Thyroid gland (tissue), 4 donors: ENCODE measurements at places on chromosomes 1 and 21.

- H3K4me1 ChIP-seq: no peaks in the 10 kb centered on the region
- H3K36me3 ChIP-seq: no peaks in the 10 kb centered on the region
- no peak for DNase-seq
- H3K27me3 ChIP-seq: no peaks in the 10 kb centered on the region
- no peak overlapping the region for H3K4me3 ChIP-seq
Observed at GRCh38 chr1:200837931-200838571, 34.7 kb upstream of the GPR25 start.

GRCh38 chr1:245181158-245181517, 26.4 kb downstream of the KIF26B start:
- DNase-seq: no peak
- H3K4me1 ChIP-seq: no peaks in the 10 kb centered on the region
- H3K4me3 ChIP-seq: no peak overlapping the region
- H3K27me3 ChIP-seq: no peaks in the 10 kb centered on the region

GRCh38 chr1:157307491-157307890, 169.3 kb upstream of the ETV3 start:
- no peaks in the 10 kb centered on the region for H3K27me3 ChIP-seq
- H3K4me3 ChIP-seq: no peak overlapping the region
- H3K27ac ChIP-seq: no peak overlapping the region
- no peak for DNase-seq

DNA sequence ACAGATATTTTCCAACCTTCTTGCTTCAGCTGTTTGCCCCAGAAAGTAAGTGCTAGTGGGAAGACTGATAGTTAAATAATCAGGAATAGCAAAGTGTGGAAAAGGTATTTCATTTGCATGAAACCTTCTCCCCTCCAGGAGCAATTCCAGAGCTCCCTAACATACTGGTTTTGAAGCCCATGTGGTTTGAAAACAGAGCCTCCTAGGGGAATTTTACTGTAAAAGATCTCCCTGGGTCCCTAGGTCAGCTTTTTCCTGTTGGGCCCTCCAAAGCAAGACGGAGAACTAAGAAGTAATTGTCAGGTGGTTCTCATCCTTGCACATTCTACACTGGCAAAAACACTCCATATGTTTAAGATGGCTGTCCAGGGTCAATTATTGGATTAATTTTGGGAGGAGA, 218.7 kb upstream of the FOXD3 start:
- H3K27ac ChIP-seq: no peak overlapping the region
- H3K4me1 ChIP-seq: no peaks in the 10 kb centered on the region
- DNase-seq: no peak
- H3K4me3 ChIP-seq: no peak overlapping the region

GRCh38 chr21:44329971-44330681, 9.1 kb downstream of the CFAP410 start:
- H3K36me3 ChIP-seq: peaks cover 15% of the 10 kb centered on the region
- no peak for DNase-seq
- peaks cover 6% of the 10 kb centered on the region for H3K4me1 ChIP-seq
- H3K4me3 ChIP-seq: no peak overlapping the region

DNA sequence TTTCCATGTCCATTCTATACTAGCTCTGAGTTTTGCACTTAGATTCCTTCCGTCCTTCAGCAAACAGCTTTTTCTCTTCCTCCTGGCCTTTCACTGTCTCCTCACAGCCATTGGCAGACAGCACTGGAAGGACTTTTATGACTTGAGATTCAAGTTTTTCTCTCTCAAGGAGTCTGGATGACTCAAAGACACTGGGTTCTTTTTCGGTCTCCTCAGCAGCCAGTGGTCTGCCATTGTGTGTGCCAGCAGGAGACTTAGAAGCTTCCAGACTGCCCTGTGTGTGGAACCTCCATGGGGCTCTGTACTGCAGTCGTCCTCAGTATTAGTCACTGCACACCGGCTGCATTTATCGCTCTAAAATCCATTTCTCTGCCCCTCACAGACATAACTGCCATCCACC, 30.5 kb downstream of the NTNG1 start:
- H3K27me3 ChIP-seq: no peaks in the 10 kb centered on the region
- no peak overlapping the region for H3K4me3 ChIP-seq
- H3K36me3 ChIP-seq: no peaks in the 10 kb centered on the region
- DNase-seq: no peak
- no peak overlapping the region for H3K27ac ChIP-seq

DNA sequence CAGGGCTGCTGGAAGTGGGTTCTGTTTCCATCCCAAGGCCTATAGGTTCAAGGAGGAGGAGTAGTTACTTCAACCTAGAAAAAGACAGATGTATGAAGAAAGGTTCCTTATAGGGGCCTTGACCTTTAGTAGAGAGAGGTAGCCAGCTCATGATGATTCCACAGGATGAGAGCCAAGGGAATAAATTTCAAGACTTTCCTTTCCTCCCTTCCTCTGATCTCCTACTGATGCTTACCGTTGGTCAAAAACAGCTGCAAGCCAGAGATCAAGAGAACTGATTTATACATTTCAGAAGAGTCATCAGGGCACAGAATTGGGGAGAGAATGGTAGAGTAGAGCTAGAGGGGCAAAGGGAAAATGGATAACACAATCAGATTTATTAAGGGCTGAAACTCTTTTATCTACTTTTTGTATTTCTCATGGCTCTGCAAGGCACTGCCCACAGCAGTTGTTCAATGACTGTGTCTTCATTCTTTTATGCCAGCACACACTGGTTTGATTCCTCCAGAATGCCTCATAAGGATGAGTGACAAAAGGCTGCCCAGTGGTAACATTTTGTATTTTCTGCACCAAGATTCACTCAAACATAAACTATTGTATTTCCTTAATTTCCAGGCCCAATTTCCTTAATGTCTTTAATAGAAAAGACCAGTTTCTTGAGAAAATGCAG, 37.4 kb downstream of the AK5 start:
- no peak overlapping the region for H3K4me3 ChIP-seq
- H3K36me3 ChIP-seq: no peaks in the 10 kb centered on the region
- no peaks in the 10 kb centered on the region for H3K27me3 ChIP-seq
- H3K4me1 ChIP-seq: no peaks in the 10 kb centered on the region

GRCh38 chr1:27574001-27574781, 29.8 kb downstream of the AHDC1 start:
- peak overlapping the region; percentile 98 for H3K27ac ChIP-seq
- DNase-seq: no peak
- H3K27me3 ChIP-seq: no peaks in the 10 kb centered on the region
- H3K4me1 ChIP-seq: peaks cover 79% of the 10 kb centered on the region
- no peaks in the 10 kb centered on the region for H3K36me3 ChIP-seq

DNA sequence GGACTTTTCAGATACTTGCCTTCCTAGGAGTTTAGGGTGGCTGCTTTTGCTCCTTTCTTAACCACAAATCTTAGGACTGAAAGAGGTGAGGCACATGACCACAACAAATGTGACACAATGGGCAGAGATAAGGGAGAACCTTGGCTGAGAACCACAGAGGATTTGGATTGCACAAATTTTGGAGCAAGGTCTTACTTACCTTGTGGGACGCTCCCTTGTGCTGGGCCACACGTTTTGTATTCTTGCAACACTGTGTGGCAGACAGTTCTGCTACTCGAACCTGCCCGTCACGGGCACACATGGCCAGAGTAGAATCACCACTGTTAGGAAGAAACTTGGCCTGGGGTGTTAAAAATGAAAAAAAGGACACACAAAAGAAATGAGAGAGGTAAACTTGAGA, 23.9 kb downstream of the DCAF8 start:
- H3K4me3 ChIP-seq: no peak overlapping the region
- no peaks in the 10 kb centered on the region for H3K27me3 ChIP-seq
- no peak for DNase-seq
- no peak overlapping the region for H3K27ac ChIP-seq
- H3K4me1 ChIP-seq: no peaks in the 10 kb centered on the region

DNA sequence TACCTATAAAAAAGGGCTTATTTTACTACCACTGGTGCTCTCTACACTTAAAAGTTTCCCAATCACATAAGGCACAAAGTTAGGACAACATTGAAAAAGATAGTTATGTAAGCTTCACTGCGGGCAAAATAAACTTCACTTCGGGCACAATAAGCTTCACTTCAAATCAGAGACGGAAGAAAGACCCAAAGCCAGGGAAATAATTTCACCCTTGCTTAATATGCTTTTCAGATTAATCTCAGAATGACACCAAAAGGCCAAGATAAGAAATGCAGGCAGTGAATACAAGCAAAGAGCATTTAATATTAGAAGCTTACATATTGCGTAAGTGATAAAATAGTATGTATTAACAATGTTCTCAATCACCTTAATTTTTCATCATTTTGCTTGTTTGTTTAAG, 444.2 kb downstream of the SETD4 start:
- no peaks in the 10 kb centered on the region for H3K36me3 ChIP-seq
- no peaks in the 10 kb centered on the region for H3K4me1 ChIP-seq
- H3K4me3 ChIP-seq: no peak overlapping the region
- no peak for DNase-seq

- H3K27ac ChIP-seq: peak overlapping the region; percentile 74
- H3K4me1 ChIP-seq: peaks cover 96% of the 10 kb centered on the region
- DNase-seq: peak; percentile 82
- H3K4me3 ChIP-seq: no peak overlapping the region
- H3K36me3 ChIP-seq: no peaks in the 10 kb centered on the region
Observed at GRCh38 chr1:19436716-19437476, 48.4 kb downstream of the CAPZB start.

DNA sequence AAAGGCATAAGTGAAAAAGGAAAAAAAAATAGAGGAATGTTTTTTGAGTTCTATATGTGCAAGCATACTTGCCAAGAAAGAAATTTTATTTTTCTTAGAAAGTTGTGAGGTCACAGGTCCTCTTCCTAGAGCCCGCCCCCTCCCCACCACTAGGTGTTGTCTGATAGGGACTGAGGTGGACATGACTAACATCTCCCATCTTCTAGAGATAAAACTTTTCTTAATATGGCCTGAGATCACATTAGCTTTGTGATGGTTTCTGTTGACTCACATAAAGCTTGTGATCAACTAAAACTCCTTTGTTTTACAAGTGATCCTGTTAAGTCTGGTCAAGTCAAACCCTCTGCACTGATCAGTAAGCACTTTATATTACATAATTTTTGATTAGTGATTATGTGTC, 33.4 kb upstream of the CITED4 start:
- H3K4me1 ChIP-seq: peaks cover 30% of the 10 kb centered on the region
- DNase-seq: no peak
- no peak overlapping the region for H3K27ac ChIP-seq
- no peaks in the 10 kb centered on the region for H3K36me3 ChIP-seq
- no peak overlapping the region for H3K4me3 ChIP-seq

GRCh38 chr1:176831150-176831549, 333.4 kb downstream of the ASTN1 start:
- no peak overlapping the region for H3K4me3 ChIP-seq
- H3K4me1 ChIP-seq: no peaks in the 10 kb centered on the region
- no peaks in the 10 kb centered on the region for H3K36me3 ChIP-seq
- H3K27ac ChIP-seq: no peak overlapping the region

DNA sequence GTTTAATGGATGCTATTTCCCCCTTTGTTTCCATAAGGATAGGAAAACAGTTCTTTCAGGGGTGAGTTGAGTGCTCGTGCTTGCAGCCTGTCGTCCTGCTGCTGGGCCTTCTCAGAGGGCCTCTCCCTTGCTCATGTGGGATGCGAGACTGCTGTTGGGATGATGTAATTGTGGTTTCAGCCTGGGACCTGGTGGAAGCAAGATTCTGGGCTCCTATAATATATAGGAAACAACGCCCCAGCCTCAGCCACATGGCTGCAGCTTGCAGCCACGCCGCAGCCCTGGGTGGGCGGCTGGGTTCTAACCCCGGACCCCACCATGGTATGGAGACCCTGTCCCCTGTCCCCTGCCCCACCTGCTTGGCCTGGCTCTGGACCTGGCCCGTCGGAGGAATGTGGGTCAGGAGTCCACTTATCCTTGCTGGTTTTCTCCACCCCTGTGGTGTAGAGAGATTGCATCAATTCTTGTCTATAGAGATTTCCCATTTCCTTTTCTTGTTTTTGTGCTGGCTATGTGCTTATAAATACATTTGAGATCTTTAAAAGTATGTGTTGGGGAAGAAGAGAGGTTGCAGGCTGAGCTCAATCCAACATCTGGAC, 357.8 kb downstream of the SIPA1L2 start:
- H3K27ac ChIP-seq: no peak overlapping the region
- DNase-seq: no peak
- no peak overlapping the region for H3K4me3 ChIP-seq

DNA sequence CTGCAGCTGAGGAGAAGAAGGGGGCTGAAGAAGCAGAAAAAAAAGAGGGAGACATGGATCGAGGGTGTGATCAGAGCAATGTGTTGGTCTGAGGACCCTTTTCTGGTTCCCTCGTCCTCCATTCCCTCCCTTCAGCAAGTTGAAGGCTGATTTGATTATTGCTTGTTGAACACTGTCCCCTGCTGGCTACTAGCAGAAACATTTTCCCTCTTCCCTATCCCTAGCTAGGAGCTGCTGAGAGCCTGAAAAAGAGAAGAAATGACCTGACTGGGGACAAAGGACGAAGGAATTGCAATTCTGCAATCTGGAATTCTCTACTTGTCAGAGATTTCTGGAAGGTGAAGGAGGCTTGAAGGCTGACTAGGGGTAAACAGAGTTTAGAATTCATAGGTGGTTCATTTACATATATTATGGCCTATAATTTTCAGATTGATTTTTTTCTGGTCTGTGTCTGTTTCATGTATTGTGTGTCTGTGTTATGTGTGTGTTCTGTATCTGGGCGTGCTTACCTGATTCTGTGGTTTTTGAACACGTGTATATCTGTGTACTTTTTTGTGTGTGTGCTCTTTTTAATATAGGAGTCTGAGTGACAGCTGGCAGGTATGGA, 9.8 kb downstream of the NHLH1 start:
- DNase-seq: no peak
- no peaks in the 10 kb centered on the region for H3K36me3 ChIP-seq
- no peak overlapping the region for H3K27ac ChIP-seq
- no peaks in the 10 kb centered on the region for H3K4me1 ChIP-seq

- no peak overlapping the region for H3K27ac ChIP-seq
- peaks cover 7% of the 10 kb centered on the region for H3K4me1 ChIP-seq
- no peak overlapping the region for H3K4me3 ChIP-seq
- H3K36me3 ChIP-seq: no peaks in the 10 kb centered on the region
Observed at GRCh38 chr1:54962612-54963395, 17.6 kb upstream of the TMEM61 start.

DNA sequence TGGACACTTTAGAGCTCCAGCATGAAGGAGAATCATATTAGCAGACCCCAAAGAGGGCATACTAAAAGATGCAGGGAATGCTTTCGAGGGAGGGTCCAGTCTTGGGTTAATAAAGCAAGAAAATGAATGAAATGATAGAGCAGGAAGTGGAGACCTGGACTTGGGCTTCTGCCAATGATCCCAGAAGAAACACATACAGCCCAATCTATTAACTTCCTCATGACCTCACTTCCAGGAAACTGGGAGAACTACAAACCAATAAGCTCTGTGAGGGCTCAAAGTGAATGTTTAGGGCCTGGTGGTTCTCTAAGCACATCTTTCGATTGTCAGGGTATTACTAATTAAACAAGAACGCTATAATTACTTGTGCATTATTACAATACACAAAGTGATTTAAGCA, 53.6 kb upstream of the SSX2IP start:
- H3K4me1 ChIP-seq: no peaks in the 10 kb centered on the region
- no peaks in the 10 kb centered on the region for H3K27me3 ChIP-seq
- no peak overlapping the region for H3K27ac ChIP-seq
- H3K36me3 ChIP-seq: no peaks in the 10 kb centered on the region
